NCI-H774 (cell line): ENCODE measurements at places on chromosomes 5 and 9.

- no peak for DNase-seq
Observed at GRCh38 chr9:27003426-27004077, 1.9 kb downstream of the LRRC19 start.

GRCh38 chr9:100074093-100074492 is 24.7 kb downstream of the ERP44 start:
- DNase-seq, result no peak

GRCh38 chr9:35606726-35607125 is 1.7 kb downstream of the TESK1 start:
- DNase-seq, result no peak

DNA sequence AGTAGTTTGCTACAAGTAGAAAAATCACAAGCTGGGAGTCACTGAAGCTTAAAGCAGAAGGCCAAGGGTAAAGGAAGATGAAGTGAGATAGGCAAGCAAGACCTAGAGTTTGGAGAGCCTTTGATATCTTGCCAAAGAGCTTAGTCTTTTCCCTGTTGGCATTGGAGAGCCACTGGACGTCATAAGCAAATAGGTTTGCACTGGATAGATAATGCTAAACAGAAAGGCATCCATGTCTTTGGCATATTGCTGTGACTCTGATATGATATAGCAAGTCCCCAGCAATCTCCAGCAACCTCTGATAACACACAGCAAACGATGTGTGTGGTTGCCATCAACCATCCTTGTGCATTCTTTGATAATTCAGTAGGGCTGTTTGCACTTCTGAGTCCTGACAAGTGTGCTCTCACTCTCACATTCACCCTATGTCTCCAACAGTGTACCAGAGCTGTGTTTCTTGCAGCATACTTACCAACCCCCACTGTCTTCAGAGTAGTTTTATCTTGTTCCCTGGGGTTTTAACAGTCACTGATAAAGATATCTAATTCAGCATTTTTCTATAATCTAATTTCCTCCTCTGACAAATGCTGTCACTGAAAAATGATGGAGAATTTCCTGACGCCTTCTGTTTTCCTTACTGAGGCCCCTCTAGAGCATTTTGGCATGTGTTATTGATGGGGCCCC is 16.9 kb upstream of the FREM1 start:
- no peak for DNase-seq

GRCh38 chr9:135671591-135672041 is 8.5 kb downstream of the LCN9 start:
- no peak for DNase-seq

DNA sequence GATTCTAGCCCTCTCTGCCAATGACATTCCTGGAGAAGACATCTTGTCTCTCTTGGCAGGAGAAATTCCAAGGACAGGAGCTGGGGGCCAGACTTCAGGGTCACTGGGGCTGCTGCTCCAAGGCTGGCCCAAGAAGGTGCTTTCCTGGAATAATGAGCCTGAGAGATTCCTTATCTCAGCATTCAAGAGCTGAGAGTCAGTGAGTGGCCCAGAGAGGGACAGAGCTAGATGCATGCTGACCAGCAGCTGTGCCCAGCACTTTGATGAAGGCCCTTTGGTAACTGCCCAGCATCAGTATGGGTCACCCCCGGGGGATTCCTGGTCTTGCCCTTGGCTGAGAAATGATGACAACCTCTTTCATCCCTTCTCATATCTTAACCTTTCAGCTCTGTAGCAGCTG is 47.7 kb upstream of the CTNNA1 start:
- no peak for DNase-seq

GRCh38 chr5:145393426-145393825 is 441.7 kb downstream of the PRELID2 start:
- no peak for DNase-seq

- no peak for DNase-seq
Observed at GRCh38 chr5:154487541-154487940, 9.5 kb upstream of the HAND1 start.
